Aorta (tissue), 5 donors: ENCODE measurements at places on chromosomes 2 and 18. TPM values are rescaled to one million over a fixed set of nuclear protein-coding genes. Genes with fewer than 3 reads are reported as not detected.

The UGT1A10 gene
- not detected for total RNA-seq

The HDHD2 gene
- 30.1 TPM for total RNA-seq

DNA sequence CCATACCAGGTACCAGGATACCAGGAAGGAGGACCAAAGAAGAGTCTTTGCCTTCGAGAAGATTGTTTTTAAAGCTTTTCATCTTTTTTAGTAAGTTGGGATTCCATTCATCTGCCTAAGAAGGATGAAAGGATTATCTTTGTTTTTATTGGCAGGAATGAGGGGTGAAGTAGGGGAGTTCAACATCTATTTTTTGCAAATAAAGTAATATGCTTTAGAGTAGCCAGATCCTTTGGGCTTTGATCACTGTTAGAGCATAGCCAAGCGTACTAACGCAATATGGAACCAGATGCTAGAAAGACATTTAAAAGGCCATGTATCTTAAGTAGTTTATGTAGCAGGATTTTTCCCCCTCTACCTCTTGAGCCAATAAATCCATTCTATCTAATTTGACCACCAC, 133.0 kb downstream of the PRPF40A start:
- no peak for DNase-seq
- peaks cover 9% of the 10 kb centered on the region for H3K4me1 ChIP-seq
- no peak overlapping the region for H3K27ac ChIP-seq
- H3K27me3 ChIP-seq, result no peaks in the 10 kb centered on the region

DNA sequence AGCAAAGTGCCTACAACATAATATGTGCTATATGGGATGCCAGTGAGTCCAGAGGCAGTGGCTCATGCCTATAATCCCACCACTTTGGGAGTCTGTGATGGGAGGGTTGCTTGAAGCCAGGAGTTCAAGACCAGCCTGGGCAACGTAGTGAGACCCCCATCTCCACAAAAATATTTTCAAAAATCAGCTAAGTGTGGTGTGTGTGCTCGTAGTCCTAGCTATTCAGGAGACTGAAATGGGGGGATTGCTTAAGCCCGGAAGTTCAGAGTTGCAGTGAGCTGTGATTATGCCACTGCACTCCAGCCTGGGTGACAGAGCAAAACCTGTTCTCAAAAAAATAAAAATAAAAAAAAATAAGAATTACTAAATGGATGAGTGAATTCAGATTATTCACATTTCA, 23.4 kb downstream of the OTX1 start:
- no peaks in the 10 kb centered on the region for H3K36me3 ChIP-seq
- H3K27ac ChIP-seq, result no peak overlapping the region
- H3K27me3 ChIP-seq, result no peaks in the 10 kb centered on the region
- H3K4me3 ChIP-seq, result no peak overlapping the region
- no peaks in the 10 kb centered on the region for H3K4me1 ChIP-seq

GRCh38 chr2:228599297-228599696, 417.8 kb upstream of the SPHKAP start:
- H3K4me1 ChIP-seq, result no peaks in the 10 kb centered on the region
- H3K27me3 ChIP-seq, result no peaks in the 10 kb centered on the region
- no peak overlapping the region for H3K4me3 ChIP-seq
- no peak overlapping the region for H3K27ac ChIP-seq

DNA sequence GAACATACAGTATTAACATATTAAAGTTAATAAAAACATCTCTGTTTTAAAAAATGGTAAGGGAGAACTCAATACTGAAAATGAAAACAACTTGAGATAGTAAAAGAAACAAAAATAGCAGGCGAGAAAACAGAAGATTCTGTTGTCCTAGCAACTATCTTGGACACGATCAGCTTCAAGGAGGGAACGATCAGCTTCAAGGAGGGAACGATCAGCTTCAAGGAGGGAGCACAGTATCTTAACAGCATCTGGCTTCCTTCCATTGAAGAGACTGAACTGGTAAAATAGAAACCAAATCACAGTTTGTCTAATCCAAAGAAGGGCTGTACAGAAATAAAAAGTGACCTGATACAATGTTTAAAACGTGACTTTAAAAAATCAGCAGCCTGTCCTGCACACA, 51.8 kb downstream of the NDUFA10 start:
- no peak overlapping the region for H3K27ac ChIP-seq
- no peak overlapping the region for H3K4me3 ChIP-seq
- no peaks in the 10 kb centered on the region for H3K27me3 ChIP-seq
- no peaks in the 10 kb centered on the region for H3K4me1 ChIP-seq

- no peaks in the 10 kb centered on the region for H3K27me3 ChIP-seq
- H3K4me1 ChIP-seq, result no peaks in the 10 kb centered on the region
- H3K27ac ChIP-seq, result no peak overlapping the region
These were observed 3.8 kb upstream of the ARHGAP25 start for GRCh38 chr2:68730828-68731227.
